ENCODE measurements at places on chromosomes 2 and 18.
A peak's percentile ranks its signal among the peaks of the same experiment; 100 is the strongest.

DNA sequence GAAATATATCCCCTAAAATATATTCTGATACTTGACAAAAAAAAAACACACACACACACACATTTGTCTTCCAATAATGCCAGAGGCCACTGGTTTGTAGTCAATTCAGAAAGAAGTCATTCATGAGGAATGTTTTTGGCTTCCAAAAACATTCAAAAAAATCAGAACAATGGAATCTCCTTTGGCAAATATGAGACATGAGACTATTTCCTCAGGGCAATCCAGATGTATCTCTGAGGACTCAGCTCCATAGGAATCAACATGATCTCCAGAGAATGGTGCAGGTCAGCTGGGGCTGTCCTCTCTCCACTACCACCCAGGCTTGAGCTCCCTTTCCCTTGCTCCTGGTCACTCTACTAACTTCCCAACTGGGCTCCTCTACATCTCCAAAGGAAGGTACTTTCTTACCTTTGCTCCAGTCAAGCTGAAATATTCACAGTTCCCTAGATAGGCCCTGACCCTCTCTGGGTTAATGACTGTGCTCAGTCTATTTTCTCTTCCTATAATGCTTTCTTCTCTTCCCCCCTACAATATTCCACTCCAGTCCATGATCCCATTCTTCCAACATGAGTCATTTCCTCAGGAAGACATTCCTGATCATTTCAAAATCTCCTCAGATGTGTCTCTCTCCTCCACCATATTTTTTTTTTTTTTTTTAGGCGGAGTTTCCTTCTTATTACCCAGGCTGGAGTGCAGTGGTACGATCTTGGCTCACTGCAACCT is 145.3 kb downstream of the C1D start:
- peak; percentile 74 for DNase-seq

- DNase-seq = no peak
Observed at GRCh38 chr2:132611719-132612118, 58.3 kb downstream of the LYPD1 start.

- DNase-seq = no peak
Observed at GRCh38 chr2:14558335-14558919, 74.1 kb upstream of the LRATD1 start.

DNA sequence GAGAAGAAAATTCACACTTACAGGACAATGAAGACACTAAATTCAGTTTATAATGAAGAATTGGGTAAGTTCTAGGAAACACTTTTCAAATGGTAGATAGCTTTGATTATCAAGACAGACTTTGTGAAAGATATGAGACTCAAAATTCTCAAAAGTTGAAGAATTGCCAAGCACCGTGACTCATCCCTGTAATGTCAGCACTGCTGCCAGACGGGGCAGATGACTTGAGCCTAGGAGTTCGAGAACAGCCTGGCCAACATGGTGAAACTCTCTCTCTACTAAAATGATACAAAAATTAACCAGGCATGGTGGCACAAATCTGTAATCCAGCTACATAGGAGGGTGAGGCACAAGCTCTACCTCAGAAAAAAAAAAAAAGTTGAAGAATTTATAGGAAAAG is 1820.1 kb upstream of the LRRTM1 start:
- DNase-seq = no peak

GRCh38 chr2:64754570-64754969 is 100.9 kb upstream of the SERTAD2 start:
- DNase-seq = no peak

- DNase-seq = no peak
Observed at GRCh38 chr2:188456114-188456909, 164.6 kb downstream of the GULP1 start.

GRCh38 chr18:60196836-60197606 is 175.6 kb downstream of the MC4R start:
- DNase-seq = no peak

DNA sequence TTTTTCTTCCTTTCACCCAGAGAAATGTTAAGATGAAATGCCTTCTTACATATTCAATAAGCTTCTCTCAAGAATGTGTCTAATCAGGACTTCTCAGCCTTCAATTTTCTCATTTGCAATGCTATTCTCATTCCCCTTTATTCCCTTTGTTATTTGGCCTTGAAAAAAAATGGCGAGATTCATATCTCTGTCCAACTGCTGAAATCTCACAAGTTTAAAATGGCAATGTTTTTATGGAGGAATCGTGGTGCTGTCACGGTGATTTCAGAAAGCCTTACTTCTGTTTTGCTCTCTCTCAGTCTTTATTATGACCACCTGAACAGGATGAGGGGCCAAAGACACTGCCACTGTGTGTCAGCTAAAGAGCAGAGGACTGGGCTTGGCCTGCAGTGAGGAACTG is 928.5 kb downstream of the DCC start:
- DNase-seq = no peak
